ENCODE measurements at places on chromosomes 6 and 20. TPM values are rescaled to one million over a fixed set of nuclear protein-coding genes. Genes with fewer than 3 reads are reported as not detected.
A peak's percentile ranks its signal among the peaks of the same experiment; 100 is the strongest.

DNA sequence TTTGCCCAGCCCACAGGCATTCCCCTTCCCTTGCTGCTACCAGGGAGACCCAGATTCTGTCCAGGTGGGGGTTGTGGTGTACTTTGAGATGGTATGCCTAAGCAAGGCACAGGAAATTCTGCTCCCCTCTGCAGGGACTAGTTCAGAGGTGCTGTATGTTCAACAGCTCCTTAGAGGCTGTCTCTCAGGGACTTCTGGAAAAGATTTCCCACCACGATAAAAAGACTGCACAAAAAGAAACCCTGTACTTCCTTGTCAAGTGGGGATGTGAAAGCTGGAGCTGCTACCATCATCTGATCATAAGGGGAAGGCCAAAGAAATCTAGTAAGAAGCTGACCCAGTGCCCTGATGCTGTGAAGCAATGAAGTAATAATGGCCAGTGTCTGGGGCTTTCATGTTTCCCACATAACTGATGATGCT is 51.5 kb upstream of the SMIM29 start:
- DNase-seq, result no peak
- H3K27me3 ChIP-seq, result no peaks in the 10 kb centered on the region
- no peak overlapping the region for H3K27ac ChIP-seq
- H3K4me3 ChIP-seq, result no peak overlapping the region
- H3K36me3 ChIP-seq, result no peaks in the 10 kb centered on the region
- H3K4me1 ChIP-seq, result no peaks in the 10 kb centered on the region

DNA sequence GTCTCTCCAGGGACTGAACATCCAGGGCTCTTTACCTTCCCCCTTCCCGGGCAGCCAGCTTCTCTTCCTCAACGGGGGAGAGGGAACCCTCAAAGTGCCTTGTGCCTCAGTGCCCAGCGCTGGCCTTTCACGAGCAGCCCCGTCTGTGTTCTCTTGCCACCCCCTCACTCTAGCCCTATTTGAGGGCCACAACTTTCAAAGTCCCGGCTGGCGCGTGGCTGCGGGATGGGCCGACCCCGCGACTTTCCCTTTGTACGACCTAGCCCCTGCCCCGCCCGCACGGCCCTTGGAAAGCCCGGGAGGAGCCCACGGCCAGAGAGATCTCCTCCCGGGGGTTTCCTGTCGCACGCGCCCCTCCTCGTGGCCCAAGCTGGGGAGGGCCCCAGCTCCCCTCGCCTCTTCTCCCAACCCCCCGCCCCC is 559 bp downstream of the SCRT2 start:
- no peaks in the 10 kb centered on the region for H3K27me3 ChIP-seq
- no peak overlapping the region for H3K4me3 ChIP-seq
- H3K36me3 ChIP-seq, result no peaks in the 10 kb centered on the region
- DNase-seq, result no peak
- H3K27ac ChIP-seq, result no peak overlapping the region

- no peaks in the 10 kb centered on the region for H3K27me3 ChIP-seq
- no peaks in the 10 kb centered on the region for H3K4me1 ChIP-seq
- no peak for DNase-seq
- H3K36me3 ChIP-seq, result no peaks in the 10 kb centered on the region
- H3K4me3 ChIP-seq, result no peak overlapping the region
- H3K27ac ChIP-seq, result no peak overlapping the region
Measured at GRCh38 chr6:52190409-52190808, 4.2 kb downstream of the IL17A start.

GRCh38 chr20:44598423-44599305 is 16.3 kb downstream of the PKIG start:
- H3K4me3 ChIP-seq, result no peak overlapping the region
- H3K27me3 ChIP-seq, result no peaks in the 10 kb centered on the region
- H3K4me1 ChIP-seq, result peaks cover 51% of the 10 kb centered on the region
- no peaks in the 10 kb centered on the region for H3K36me3 ChIP-seq
- no peak for DNase-seq

- H3K36me3 ChIP-seq, result no peaks in the 10 kb centered on the region
- no peaks in the 10 kb centered on the region for H3K27me3 ChIP-seq
- H3K4me1 ChIP-seq, result no peaks in the 10 kb centered on the region
- no peak overlapping the region for H3K27ac ChIP-seq
- DNase-seq, result peak; percentile 26
Measured at GRCh38 chr20:15930311-15931305, 642.6 kb downstream of the KIF16B start.

GRCh38 chr6:111276335-111276734 is 189.0 kb downstream of the SLC16A10 start:
- H3K36me3 ChIP-seq, result no peaks in the 10 kb centered on the region
- DNase-seq, result no peak
- no peak overlapping the region for H3K4me3 ChIP-seq
- no peaks in the 10 kb centered on the region for H3K4me1 ChIP-seq
- no peaks in the 10 kb centered on the region for H3K27me3 ChIP-seq

- no peak for DNase-seq
- H3K36me3 ChIP-seq, result no peaks in the 10 kb centered on the region
Measured at GRCh38 chr6:56364431-56364826, 117.0 kb upstream of the COL21A1 start.

DNA sequence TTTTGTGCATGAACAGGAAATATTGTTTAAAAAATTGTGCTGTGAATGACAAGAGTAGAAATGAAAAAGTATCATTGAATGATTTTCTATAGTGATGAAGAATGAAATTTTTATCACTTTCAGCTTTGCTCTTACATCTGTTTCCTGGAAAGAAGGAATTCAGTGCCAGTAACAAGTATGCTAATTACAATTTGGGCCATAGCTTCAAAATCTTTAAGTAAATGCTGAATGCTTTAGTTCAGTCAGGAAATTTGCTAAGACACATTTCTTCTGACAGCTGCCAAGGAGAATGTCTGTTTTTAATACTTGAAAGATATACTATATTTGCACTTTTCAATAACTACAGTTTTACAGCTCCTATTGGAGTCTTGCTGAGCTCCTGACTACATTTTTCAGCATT is 203.7 kb upstream of the RSPO3 start:
- H3K4me1 ChIP-seq, result no peaks in the 10 kb centered on the region
- H3K4me3 ChIP-seq, result no peak overlapping the region
- no peak for DNase-seq
- H3K36me3 ChIP-seq, result no peaks in the 10 kb centered on the region
- no peak overlapping the region for H3K27ac ChIP-seq

GRCh38 chr6:155647354-155647753 is 191.7 kb upstream of the NOX3 start:
- no peak for DNase-seq
- peaks cover 7% of the 10 kb centered on the region for H3K4me1 ChIP-seq
- H3K4me3 ChIP-seq, result no peak overlapping the region
- H3K27ac ChIP-seq, result no peak overlapping the region

DNA sequence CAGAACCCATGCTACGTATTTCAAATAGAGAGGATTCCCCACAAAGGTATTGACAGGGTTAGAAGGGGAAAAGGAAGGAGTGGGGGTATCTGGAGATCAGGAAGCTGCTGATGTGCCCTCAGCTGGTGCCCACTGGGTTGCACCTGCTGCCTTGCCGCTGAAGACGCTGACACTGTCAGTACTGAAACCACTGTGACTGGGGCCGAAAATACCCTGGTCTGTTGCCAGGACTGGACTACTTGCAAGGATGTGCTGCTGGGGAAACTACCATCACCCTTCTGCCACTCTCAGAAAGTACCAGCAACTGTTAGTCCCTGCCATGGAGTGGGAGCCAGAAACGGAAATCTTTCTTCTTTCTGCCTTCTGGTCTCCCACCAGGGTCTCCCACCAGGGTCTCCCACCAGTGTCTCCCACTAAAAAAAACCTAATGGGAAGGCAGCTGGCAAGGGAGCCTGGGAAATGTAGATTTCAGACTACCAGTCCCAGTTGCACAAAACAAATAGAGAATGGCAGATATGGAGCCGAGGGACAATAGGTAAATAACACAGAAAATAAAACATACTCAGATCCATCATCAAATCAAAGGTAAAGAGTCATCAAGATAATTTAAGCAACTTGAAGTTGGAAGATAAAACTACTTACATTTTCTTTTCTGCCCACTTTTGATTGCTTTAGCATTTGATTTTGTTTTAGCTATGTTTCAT is 204.8 kb downstream of the TPBG start:
- no peak overlapping the region for H3K4me3 ChIP-seq
- H3K27me3 ChIP-seq, result no peaks in the 10 kb centered on the region
- H3K36me3 ChIP-seq, result no peaks in the 10 kb centered on the region

- no peak overlapping the region for H3K27ac ChIP-seq
- H3K4me3 ChIP-seq, result no peak overlapping the region
Measured at GRCh38 chr6:168641446-168641845, 200.5 kb downstream of the SMOC2 start.

DNA sequence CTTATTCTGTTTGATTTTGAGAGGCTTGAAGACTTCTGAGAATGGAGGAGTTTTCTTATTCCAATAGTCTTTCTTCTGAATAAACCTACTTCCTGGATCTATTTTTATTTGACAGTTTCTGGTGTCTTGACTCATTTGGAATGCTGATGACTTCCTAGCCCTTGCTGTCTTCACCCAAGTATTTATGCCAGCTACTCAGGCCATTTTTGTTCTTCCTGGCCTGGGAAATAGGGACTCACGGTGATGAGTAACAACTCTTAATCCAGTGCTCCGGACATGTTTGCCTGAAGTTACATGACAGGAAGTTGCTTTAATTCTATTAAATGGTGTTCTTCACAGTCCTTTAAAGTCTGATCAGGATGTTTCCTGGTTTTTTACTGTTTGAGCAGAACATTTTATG is 272.1 kb upstream of the EYS start:
- no peaks in the 10 kb centered on the region for H3K27me3 ChIP-seq
- no peak for DNase-seq
- H3K36me3 ChIP-seq, result no peaks in the 10 kb centered on the region
- no peak overlapping the region for H3K27ac ChIP-seq
- H3K4me3 ChIP-seq, result no peak overlapping the region

DNA sequence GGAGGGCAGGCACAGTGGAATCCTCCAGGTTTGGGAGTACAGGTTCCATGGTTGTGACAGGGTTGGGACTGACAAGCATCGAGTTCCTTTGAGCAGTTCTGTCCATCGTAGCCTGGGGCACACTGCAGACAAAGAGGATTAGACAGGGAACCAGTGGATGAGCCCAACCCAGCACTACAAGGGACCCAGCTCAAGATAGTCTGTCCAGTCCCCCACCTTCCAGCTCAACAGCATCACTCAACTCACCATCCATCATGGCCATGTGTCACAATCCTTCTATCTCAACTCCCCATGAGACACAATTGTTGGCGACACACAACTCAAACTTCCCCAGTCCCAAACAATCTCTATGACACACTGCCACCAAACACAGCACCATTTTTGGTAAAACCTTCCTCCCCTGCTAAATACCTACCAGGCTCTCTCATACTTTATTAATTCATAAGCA is 11.8 kb upstream of the GPSM3 start:
- H3K4me1 ChIP-seq, result no peaks in the 10 kb centered on the region
- H3K27me3 ChIP-seq, result no peaks in the 10 kb centered on the region
- H3K36me3 ChIP-seq, result no peaks in the 10 kb centered on the region

DNA sequence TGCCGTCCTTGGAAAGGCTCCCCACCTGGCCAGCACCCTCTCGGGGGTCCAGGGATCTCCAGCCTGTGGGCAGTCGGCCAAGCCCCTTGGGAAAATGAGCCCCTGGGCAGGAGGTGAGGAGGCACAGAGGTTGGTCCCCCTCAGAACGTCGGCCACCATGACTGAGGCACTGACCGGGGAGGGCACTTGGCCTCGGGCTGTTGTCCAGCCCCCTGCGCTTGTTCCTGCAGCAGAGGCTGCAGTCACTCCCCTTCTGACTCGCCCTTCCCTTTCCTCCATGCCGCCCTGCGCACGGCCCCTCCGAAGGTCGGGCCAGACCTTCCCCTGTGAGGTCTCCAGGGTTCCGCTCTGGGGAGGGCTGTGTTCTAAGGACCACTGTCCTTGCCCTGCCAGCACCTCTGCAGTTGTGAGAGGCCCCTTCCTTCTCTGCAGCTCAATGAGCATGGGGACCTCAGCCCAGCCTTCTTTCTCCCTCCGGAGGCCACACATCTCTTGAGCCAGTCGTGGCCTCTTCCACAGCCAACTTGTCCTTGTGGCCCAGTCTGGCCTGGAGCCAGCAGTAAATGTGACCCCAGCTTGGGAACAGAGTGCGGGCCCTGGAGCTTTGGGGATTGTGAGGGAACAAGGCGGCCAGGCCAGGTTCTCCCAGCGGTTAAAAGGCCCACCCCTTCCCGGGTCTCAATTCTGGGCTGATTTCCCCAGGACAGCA is 195.5 kb downstream of the DLL1 start:
- H3K27ac ChIP-seq, result no peak overlapping the region
- no peak overlapping the region for H3K4me3 ChIP-seq
- DNase-seq, result peak; percentile 10
- no peaks in the 10 kb centered on the region for H3K27me3 ChIP-seq
- no peaks in the 10 kb centered on the region for H3K4me1 ChIP-seq
- no peaks in the 10 kb centered on the region for H3K36me3 ChIP-seq

DNA sequence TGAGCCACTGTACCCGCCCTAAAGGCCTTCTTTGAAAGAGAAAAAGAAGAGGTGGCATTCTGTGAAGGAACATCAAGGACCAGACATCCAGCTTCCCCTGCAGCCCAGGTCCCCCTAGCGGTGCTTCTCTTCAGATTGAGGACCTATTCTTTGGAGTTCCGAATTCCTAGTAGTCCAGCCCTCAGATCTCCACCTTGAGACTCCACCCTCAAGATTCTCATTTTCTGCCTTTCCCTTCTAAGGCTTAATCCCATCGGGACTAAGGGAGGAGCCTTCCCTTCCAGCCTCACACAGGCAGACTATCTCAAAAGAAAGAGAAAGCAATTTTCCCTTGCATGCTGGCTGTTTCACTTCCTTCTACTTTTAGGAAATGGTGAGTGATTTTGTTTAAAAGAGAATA is 32.5 kb downstream of the MUC22 start:
- no peak overlapping the region for H3K4me3 ChIP-seq
- no peaks in the 10 kb centered on the region for H3K27me3 ChIP-seq
- H3K27ac ChIP-seq, result no peak overlapping the region
- H3K4me1 ChIP-seq, result peaks cover 3% of the 10 kb centered on the region

GRCh38 chr6:132733814-132734213 is 20.0 kb upstream of the VNN1 start:
- H3K4me3 ChIP-seq, result no peak overlapping the region
- DNase-seq, result no peak
- H3K36me3 ChIP-seq, result no peaks in the 10 kb centered on the region
- no peaks in the 10 kb centered on the region for H3K27me3 ChIP-seq
- no peaks in the 10 kb centered on the region for H3K4me1 ChIP-seq

GRCh38 chr6:78492351-78493017 is 374.9 kb upstream of the IRAK1BP1 start:
- no peaks in the 10 kb centered on the region for H3K27me3 ChIP-seq
- DNase-seq, result no peak
- no peak overlapping the region for H3K4me3 ChIP-seq
- H3K27ac ChIP-seq, result no peak overlapping the region
- H3K4me1 ChIP-seq, result no peaks in the 10 kb centered on the region
- no peaks in the 10 kb centered on the region for H3K36me3 ChIP-seq

GRCh38 chr6:88561034-88561953 is 395.1 kb upstream of the CNR1 start:
- peak overlapping the region; percentile 28 for H3K27ac ChIP-seq
- DNase-seq, result no peak
- H3K4me1 ChIP-seq, result peaks cover 6% of the 10 kb centered on the region
- no peak overlapping the region for H3K4me3 ChIP-seq
- no peaks in the 10 kb centered on the region for H3K36me3 ChIP-seq

Gene BPIFB4
- total RNA-seq, result 1.2 TPM

Gene PTCRA
- total RNA-seq, result 0.56 TPM

Gene PTPN1
- 44.3 TPM for total RNA-seq

Gene CRISP3
- 0.12 TPM for total RNA-seq

Gene KIF6
- total RNA-seq, result 4.2 TPM

Gene BPIFB1
- total RNA-seq, result 1.6 TPM

Gene SEC23B
- 65.0 TPM for total RNA-seq

Gene LRRC73
- total RNA-seq, result 20.1 TPM

Gene TAAR9
- 0.39 TPM for total RNA-seq

Gene SLC24A3
- 3.8 TPM for total RNA-seq

Gene CST5
- not detected for total RNA-seq

Gene LEMD2
- 77.0 TPM for total RNA-seq

Gene TLDC2
- 3.4 TPM for total RNA-seq

All from testis (tissue), 5 donors.